ENCODE measurements at places on chromosomes 5 and 9.

- DNase-seq = no peak
These were observed 15.5 kb downstream of the ACER2 start for GRCh38 chr9:19424176-19424779.

DNA sequence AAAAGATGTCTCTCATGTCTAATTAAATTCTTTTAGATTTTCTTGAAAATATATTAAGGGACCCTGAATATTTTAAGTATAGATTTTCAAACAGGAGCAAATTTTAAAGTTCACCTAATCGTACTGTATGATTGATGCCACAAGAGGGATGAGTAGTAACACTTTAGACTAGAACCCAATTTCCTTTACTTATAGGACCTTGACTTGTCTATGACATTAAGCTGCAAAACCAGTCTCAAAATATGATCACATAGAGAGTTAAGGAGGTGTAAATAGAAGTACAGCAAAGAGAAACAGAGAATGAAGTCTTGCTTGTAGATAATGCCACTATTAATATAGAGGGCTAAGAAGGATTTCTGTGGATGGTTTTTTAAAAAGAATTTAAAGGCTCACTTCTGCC is 312.9 kb upstream of the PRR16 start:
- no peak for DNase-seq

DNA sequence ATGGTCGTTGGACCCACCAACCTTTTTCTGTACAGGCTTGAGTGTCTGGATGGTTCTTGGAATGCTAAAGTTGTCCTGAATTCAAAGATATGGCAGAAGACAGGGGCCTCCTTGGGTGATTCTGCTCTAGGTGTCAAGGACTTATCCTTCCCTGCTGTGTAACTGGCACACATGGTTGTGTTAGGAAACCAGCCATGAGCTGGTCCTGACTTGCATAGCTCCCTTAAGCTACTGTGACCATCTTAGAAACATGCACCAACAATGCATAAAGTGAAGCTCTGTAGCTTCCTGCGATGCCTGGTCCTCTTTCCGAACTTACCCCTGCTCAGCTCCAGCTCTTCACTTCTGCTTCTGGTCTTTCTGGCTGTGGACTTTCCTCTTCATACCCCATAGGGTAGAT is 224.6 kb downstream of the TLE4 start:
- DNase-seq = no peak

DNA sequence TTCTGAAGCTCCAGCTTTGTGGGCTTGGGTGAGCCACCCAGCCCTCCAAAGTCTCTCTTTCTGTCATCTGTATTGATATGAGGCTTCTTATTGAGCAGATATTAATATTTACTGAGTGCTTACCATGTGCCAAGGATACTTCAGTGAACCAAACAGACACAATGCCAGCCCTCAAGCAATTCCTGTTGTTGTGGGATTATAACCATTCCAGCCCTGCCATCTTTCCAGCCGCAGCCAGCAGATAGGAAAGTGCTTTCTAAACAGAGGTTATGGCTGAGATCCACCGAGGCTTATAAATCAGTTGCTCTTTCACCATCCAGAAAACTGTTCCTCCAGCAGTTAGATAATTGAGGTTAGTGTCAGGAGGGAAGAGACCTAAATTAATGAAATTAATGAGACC is 137.7 kb upstream of the ALDH1B1 start:
- DNase-seq = no peak

DNA sequence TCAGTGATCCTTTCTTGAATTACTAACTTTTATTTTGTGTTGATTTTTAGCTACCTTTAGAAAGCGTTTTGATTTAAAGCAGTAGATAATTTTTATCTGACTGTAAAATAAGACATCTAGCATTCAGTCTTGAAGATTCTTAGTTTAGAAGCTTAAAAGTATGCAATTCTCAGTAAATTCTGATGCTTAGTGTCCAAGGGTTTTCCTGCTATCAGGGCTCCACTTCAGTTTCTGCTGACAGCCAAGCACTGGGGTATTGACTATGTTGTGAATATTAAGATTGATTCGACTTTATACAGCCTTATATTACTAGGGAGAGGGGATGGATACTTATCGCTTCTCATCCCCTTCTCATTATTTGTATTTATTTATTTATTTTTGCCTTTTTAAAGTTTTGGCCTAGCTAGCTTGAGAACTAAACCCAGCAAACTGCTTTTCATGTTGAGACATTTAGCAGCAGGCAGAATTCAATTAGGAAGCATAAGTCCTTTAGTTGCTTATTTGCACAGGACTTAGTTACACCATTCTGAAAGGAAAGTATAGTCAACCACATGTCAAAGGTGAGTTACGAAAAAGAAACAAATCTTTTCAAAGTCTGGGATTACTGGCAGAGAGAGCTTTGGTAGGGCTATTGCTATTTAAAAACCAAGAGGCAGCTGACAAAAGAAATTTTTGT is 2.9 kb downstream of the PBX3 start:
- DNase-seq = no peak

- no peak for DNase-seq
These were observed 576 bp downstream of the MAP1B start for GRCh38 chr5:72107901-72108201.

DNA sequence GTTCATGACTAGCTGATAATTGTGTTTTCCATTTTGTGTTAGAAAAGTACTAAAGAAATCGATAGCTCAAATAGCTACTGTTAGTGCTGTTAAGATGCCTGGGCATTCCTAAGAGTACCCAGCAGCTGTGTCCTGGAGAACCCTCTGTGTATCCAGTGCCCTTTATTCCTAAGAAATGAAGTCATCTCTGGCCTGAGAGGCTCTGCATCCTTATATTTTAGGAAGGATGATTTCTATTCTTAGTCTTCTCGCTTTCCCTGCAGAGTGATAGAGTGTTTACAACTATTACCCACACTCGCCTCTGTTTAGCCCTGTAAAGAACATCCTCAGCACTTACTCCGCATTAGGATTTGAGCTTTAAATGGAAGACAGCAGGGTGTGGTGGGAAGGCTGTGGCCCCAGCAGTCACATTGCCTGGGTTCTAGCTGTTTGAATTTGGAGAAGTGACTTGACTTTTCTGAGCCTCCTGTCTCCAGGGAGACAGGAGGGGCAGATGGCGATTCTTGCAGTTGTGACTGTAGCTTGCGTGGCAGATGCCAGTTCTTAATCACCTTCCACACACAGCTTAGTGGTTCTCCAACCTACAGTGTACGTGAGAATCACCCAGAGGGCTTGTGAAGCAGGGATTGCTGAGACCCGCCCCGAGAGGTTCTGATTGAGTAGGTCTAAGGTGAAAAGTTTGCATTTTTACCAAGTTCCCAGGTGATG is 177.2 kb upstream of the PITX1 start:
- DNase-seq = no peak

GRCh38 chr5:14332746-14333145 is 189.6 kb downstream of the TRIO start:
- no peak for DNase-seq

GRCh38 chr9:68704814-68705530 is at the start of gene PIP5K1B:
Gene PIP5K1B, plus strand, starts transcription at chr9:68705240. Its CDS starts 117,375 bp downstream, at chr9:68822615.
- DNase-seq = no peak

- DNase-seq = no peak
These were observed 607.2 kb upstream of the CLINT1 start for GRCh38 chr5:158466191-158466590.

All from activated CD8-positive, alpha-beta memory T cell treated with anti-CD3 and anti-CD28 coated beads for 1 hour (primary cell).